ENCODE measurements at places on chromosomes 2 and 18.

DNA sequence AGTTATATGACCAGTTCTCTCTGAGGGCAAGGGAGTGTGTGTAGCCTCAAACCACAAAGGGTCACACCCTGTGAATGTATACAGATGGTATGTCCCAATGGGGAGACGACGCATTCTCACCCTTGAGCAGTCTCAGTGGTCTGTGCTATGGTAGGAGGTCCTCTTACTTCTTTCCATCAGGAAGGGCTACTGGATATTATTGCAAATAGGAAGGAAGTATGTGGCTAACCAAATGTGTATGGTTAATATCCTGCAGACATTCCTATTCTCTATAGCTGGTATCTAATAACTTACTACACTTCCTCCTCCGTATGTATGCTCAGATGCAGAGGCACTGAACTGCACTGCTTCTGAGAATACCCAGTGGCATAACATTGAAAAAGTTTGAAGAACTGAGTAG, 306.7 kb upstream of the CCDC68 start:
- DNase-seq, result no peak

DNA sequence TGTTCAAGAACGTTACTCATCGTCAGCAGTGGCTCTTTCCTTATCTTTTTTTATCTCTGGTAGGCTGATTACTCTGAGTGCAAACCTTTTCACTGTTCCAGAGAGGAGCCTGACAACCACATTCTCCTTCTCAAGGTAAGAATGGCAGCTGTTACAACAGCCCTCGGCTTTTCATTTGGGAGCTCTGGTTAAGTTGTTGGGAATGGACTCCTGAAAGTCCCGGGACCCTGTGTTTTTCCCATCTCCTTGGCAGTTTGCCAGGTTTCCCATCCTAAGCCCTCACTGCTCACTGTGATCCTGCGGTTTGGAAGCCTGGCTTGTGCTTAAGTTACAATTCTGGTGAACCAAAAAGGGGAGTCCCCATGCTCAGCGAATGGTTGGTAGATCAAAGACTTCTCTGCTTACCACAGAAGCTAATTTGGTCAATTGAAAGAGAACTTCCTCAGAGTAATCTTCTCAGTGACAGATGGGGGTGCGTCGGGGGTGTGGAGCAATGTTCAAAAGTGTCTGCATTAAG, 122.3 kb downstream of the LYPD6B start:
- DNase-seq, result peak; percentile 7

- peak; percentile 18 for DNase-seq
These were observed 95.0 kb downstream of the TMEM163 start for GRCh38 chr2:134623796-134624195.

DNA sequence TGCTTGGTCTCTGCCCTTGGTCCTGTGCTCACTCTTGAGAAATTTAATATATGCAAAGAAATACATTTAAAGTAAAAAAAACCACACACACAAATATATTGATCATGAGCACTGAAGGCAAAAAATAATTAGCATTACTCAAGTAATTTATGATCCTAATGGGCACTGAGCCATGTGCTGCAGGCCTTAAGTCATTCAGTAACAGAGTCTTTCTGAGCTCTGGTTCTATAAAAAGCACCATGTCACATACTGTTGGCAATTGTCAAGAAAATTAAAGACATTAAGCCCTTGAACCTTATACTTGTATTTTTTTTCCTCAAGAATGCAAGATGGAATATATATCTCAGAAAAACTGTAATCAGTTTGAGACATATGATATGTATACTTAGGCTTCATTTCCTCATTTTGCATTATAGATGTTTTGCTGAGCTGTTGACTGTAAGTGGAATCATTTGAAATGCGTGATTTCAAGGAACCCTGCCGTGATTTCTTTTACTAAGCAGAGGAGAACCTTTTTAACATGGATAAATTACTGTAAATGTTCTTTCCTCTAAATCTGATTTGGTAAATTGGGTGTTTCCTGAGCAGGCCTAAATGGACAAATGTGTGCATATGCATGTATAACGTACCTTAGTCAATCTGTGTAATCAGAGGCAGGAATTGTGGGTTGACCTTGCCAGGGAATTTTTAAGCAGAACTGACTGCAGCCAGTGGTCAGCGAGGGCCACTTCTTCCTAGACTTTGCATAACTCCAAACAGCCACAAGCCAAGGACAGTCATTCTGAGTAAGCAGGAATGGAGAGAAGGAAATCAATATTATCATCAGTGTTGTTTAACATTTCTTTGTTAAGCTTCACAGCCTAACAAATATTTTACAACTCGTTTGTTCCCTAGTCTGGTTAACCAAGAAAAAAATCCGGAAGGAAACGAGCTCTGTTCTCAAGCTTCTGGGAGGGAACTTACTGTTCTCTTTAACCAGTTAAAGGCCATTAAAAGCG, 191.5 kb upstream of the ATP5MC3 start:
- no peak for DNase-seq

GRCh38 chr2:75356865-75357264, 157.5 kb upstream of the TACR1 start:
- DNase-seq, result no peak

DNA sequence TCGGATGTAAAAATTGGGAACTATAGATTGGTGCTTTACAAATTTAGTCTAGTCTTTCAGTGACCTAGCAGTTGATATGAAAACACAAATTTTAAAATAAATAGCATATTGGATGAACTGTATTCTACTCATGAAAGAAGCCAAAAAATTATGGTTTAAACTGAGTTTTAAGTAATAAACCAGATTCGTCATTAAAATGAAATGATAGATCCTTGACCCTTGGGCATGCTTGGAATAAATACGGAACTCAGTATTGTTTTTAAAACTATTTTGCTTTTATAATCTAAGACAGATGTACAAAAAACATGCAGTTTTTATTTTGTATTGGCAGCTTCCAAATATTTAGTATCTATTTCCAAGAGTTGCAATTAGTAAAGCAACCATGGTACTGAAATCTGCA, 34.6 kb upstream of the TBR1 start:
- DNase-seq, result no peak

DNA sequence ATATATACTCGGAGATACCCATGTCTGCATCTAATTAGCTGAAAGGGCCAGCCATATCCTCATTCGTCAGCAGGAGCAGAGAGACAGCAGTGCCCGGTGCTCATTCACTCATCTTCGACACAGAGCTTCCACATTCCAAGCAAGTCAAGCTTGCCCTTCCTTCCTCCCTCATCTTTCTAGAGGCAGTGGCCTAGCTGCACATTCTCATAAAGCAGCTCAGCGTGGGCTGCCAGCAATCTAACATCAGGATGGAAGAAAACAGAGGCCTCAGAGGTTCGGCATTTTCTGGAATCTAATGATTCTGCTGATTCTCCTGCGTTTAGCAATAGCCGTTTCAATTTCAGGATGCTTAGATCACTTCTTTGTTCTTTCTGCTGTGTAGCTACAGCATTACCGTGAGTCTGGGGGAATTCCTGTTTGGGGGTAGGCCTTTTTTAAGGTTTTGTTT, 68.8 kb downstream of the CLHC1 start:
- DNase-seq, result no peak

- DNase-seq, result no peak
These were observed 17.2 kb downstream of the MBP start for GRCh38 chr18:77115192-77115953.
